ENCODE measurements at places on chromosomes 5 and 9. TPM values are rescaled to one million over a fixed set of nuclear protein-coding genes. Genes with fewer than 3 reads are reported as not detected.

GRCh38 chr5:10485142-10485795 lies 43.6 kb downstream of the ROPN1L start:
- H3K27ac ChIP-seq: peak overlapping the region; percentile 27
- DNase-seq: peak; percentile 56
- peaks cover 27% of the 10 kb centered on the region for H3K4me1 ChIP-seq
- H3K27me3 ChIP-seq: no peaks in the 10 kb centered on the region

GRCh38 chr5:135743181-135743580 lies 91.3 kb upstream of the SLC25A48 start:
- H3K4me1 ChIP-seq: no peaks in the 10 kb centered on the region
- H3K4me3 ChIP-seq: no peak overlapping the region
- H3K27me3 ChIP-seq: no peaks in the 10 kb centered on the region
- no peak overlapping the region for H3K27ac ChIP-seq
- H3K36me3 ChIP-seq: no peaks in the 10 kb centered on the region

DNA sequence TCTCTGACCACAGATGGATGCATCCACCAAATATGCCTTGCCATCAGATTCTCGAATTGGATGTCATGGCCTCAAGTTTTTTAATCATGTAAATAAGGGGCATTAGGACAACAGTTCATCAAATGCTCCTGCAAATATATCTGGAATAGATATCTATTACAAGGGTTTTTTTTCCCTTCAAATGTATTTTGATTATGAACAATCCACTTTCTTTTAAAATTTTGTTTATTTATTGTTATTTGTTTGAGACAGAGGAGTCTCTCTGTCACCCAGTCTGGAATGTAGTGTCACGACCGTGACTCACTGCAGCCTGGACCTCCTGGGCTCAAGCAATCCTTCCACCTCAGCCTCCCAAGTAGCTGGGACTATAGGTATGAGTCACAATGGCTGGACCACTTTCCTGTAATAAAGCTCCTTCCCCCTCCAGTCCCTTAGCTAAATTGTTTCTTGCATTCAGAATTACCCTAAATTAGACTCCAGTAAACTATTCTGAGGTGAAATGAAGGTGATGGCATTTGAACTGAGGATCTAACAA lies 1412.1 kb downstream of the EFNA5 start:
- H3K36me3 ChIP-seq: no peaks in the 10 kb centered on the region
- H3K27ac ChIP-seq: no peak overlapping the region
- no peaks in the 10 kb centered on the region for H3K4me1 ChIP-seq
- DNase-seq: no peak
- no peaks in the 10 kb centered on the region for H3K27me3 ChIP-seq

GRCh38 chr5:98069876-98070512 lies 703.5 kb upstream of the RGMB start:
- no peak overlapping the region for H3K4me3 ChIP-seq
- no peaks in the 10 kb centered on the region for H3K4me1 ChIP-seq
- H3K27me3 ChIP-seq: no peaks in the 10 kb centered on the region
- no peaks in the 10 kb centered on the region for H3K36me3 ChIP-seq
- no peak overlapping the region for H3K27ac ChIP-seq
- no peak for DNase-seq

The CTXN3 gene
- not detected for total RNA-seq

GRCh38 chr5:136212252-136212721 lies 19.3 kb upstream of the SMIM32 start:
- DNase-seq: peak; percentile 53
- H3K4me3 ChIP-seq: no peak overlapping the region
- no peaks in the 10 kb centered on the region for H3K4me1 ChIP-seq
- no peaks in the 10 kb centered on the region for H3K36me3 ChIP-seq
- H3K27ac ChIP-seq: no peak overlapping the region
- H3K27me3 ChIP-seq: peaks cover 19% of the 10 kb centered on the region

GRCh38 chr5:169938439-169938838 lies 41.9 kb downstream of the INSYN2B start:
- no peak overlapping the region for H3K4me3 ChIP-seq
- no peak overlapping the region for H3K27ac ChIP-seq
- no peaks in the 10 kb centered on the region for H3K36me3 ChIP-seq
- no peaks in the 10 kb centered on the region for H3K27me3 ChIP-seq
- H3K4me1 ChIP-seq: no peaks in the 10 kb centered on the region

The TMEM174 gene
- not detected for total RNA-seq

- H3K36me3 ChIP-seq: no peaks in the 10 kb centered on the region
- no peaks in the 10 kb centered on the region for H3K27me3 ChIP-seq
- no peaks in the 10 kb centered on the region for H3K4me1 ChIP-seq
- no peak for DNase-seq
- no peak overlapping the region for H3K27ac ChIP-seq
- no peak overlapping the region for H3K4me3 ChIP-seq
Observed at GRCh38 chr5:36755342-36755741, 121.2 kb upstream of the NIPBL start.

DNA sequence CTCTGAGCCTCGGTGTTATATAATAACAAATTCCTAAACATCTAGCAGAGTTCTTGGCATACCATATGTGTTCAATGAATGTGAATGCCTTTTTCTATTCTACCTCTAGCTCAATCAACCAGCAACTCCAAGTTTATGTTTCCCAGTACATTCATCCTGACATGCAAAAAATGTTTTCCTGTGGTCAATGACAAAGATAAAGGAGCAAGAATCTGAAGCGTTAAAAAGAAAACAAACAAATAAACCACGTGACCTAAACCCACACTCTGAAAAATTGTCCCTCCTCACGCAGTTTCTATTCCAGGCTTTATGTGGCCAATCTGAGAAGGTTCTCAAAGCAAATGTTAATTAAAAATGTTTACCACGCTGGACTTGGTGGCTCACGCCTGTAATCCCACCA lies 18.0 kb downstream of the KLF4 start:
- H3K36me3 ChIP-seq: no peaks in the 10 kb centered on the region
- DNase-seq: no peak
- no peak overlapping the region for H3K27ac ChIP-seq
- H3K4me3 ChIP-seq: no peak overlapping the region
- no peaks in the 10 kb centered on the region for H3K4me1 ChIP-seq
- no peaks in the 10 kb centered on the region for H3K27me3 ChIP-seq

The FTMT gene
- not detected for total RNA-seq

- no peaks in the 10 kb centered on the region for H3K27me3 ChIP-seq
- H3K4me1 ChIP-seq: peaks cover 12% of the 10 kb centered on the region
- no peak for DNase-seq
- no peak overlapping the region for H3K27ac ChIP-seq
- no peak overlapping the region for H3K4me3 ChIP-seq
Observed at GRCh38 chr9:2132484-2133082, 117.4 kb downstream of the SMARCA2 start.

- H3K36me3 ChIP-seq: no peaks in the 10 kb centered on the region
- peaks cover 15% of the 10 kb centered on the region for H3K4me1 ChIP-seq
- H3K27ac ChIP-seq: no peak overlapping the region
Observed at GRCh38 chr5:133930813-133931090, 37.7 kb downstream of the C5orf15 start.

DNA sequence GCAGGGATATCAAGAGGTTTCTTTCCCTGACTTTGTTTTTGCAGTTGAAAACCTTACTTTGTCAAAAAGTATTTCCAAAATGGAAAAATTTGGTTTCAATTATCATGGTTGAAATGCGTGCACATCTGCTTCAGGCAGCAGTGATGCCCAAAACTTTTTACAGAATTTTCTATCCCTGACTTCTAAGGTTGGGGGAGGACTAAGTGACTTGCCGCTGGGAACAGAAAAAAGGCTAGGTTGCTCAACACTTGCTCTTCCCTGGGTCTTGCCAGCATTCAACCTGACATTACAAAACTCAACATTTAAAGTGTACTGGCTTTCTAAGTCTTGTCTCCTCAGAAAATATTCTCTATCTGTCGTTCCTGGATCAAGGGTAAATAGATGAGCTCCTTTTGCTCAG lies 4.7 kb downstream of the KLHL3 start:
- H3K27ac ChIP-seq: no peak overlapping the region
- no peaks in the 10 kb centered on the region for H3K36me3 ChIP-seq
- DNase-seq: no peak
- peaks cover 15% of the 10 kb centered on the region for H3K4me1 ChIP-seq

- no peaks in the 10 kb centered on the region for H3K27me3 ChIP-seq
- peaks cover 50% of the 10 kb centered on the region for H3K36me3 ChIP-seq
- H3K4me1 ChIP-seq: no peaks in the 10 kb centered on the region
Observed at GRCh38 chr5:172380987-172381643, 73.2 kb downstream of the SH3PXD2B start.

DNA sequence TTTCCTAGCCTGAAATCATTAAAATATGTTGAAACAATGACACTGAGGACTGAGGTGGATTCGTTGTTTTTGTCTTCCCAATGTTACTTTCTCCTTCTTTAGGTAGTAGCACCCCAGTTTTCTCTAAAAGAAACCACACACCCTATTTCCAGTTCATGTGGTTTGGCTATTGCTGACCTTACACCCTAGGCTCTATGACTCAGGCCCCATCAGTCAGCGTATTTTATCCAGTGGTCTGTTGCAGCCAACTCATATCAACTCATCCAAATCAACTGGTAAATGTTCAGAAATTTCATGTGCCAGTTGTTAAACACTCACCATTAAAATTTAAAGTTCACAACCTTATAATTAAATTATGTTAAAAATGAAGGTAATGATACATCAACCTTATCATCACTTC lies 44.6 kb upstream of the NFIB start:
- H3K4me3 ChIP-seq: no peak overlapping the region
- H3K36me3 ChIP-seq: no peaks in the 10 kb centered on the region
- DNase-seq: no peak

The FBP1 gene
- total RNA-seq: 527 TPM

- H3K27me3 ChIP-seq: no peaks in the 10 kb centered on the region
- no peak overlapping the region for H3K27ac ChIP-seq
- DNase-seq: no peak
- no peaks in the 10 kb centered on the region for H3K36me3 ChIP-seq
- H3K4me3 ChIP-seq: no peak overlapping the region
- H3K4me1 ChIP-seq: peaks cover 25% of the 10 kb centered on the region
Observed at GRCh38 chr5:177373806-177374205, 10.4 kb upstream of the SLC34A1 start.

Measured in lower lobe of right lung (tissue), 2 donors.